ENCODE measurements at places on chromosomes 1 and 21. TPM values are rescaled to one million over a fixed set of nuclear protein-coding genes. Genes with fewer than 3 reads are reported as not detected.

HTR6 gene
- not detected for total RNA-seq

- DNase-seq: no peak
Observed at GRCh38 chr21:18803624-18804023, 400.0 kb upstream of the TMPRSS15 start.

SPATC1L gene
- total RNA-seq: 18.4 TPM

- DNase-seq: no peak
Observed at GRCh38 chr1:235639226-235640205, 10.1 kb downstream of the GNG4 start.

GRCh38 chr1:45673956-45674355 lies 12.4 kb downstream of the GPBP1L1 start:
- DNase-seq: no peak

- DNase-seq: peak; percentile 44
Observed at GRCh38 chr1:2204415-2205190, 10.0 kb upstream of the FAAP20 start.

GRCh38 chr1:235910357-235911299 lies 43.9 kb upstream of the LYST start:
- peak; percentile 98 for DNase-seq

DNA sequence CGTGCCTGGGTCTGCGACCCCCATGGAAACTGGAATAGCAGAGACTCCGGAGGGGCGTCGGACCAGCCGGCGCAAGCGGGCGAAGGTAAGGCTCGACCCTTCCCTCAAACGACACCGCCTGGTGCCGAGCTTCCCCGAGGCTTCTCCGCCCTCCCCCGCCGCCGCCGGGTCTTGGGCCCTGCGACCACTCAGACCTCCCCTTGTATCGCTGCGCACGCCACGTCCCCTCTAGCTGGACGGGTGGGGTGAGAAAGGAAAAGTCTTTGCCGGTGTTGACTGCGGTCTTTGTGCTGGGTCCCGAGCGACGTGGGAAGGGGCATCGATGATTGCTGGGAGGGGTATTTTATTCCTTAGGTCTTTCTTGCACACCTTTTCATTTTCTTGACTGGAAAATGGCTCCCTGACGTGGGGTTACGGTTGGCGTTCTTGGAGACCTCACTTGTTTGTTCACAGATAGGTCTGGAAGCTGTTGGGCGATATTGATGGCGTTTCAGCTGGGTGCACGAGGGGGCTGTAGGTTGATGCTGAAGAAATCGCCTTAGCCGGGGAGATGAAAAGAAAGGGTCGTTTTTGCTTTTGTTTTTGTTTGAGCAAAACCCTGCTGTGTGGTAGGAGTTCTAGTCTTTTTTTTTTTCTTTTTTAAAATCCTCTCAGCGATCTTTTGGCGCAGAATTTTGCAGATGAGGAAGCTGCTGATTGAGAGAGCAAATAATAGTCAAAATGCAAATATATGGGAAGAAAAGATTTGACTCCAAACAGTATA lies 776 bp downstream of the KDM1A start:
- DNase-seq: peak; percentile 33

FAM72D gene
- 3.6 TPM for total RNA-seq

LEFTY2 gene
- total RNA-seq: not detected

GRCh38 chr21:42002421-42002958 lies 7.7 kb downstream of the ZBTB21 start:
- peak; percentile 72 for DNase-seq
